NCI-H1092 treated with DMSO at 0.1 percent for 48 hours (cell line): ENCODE measurements at places on chromosomes 4 and X.

GRCh38 chr4:88308587-88308986 lies 24.2 kb upstream of the PPM1K start:
- no peak for DNase-seq

DNA sequence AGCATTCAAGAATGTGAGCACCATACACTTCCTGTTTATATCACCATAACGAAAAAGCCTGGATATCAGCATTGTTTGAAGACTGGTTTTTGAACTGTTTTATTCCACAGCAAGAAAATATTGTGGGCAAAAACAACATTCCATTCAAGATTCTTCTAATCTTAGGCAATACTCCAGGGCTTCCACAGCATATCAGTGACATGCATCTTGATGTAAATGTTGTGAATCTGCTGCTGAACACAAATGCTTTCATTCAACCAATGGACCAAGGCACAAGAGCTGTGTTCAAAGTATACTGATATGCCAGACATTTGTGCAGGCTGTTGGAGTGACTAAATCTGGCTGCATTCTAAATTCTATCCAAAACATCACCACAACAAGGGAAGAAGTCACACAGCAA lies 260.1 kb upstream of the ETNPPL start:
- no peak for DNase-seq

- no peak for DNase-seq
These were observed 120.9 kb downstream of the MBNL3 start for GRCh38 chrX:132367984-132368383.

DNA sequence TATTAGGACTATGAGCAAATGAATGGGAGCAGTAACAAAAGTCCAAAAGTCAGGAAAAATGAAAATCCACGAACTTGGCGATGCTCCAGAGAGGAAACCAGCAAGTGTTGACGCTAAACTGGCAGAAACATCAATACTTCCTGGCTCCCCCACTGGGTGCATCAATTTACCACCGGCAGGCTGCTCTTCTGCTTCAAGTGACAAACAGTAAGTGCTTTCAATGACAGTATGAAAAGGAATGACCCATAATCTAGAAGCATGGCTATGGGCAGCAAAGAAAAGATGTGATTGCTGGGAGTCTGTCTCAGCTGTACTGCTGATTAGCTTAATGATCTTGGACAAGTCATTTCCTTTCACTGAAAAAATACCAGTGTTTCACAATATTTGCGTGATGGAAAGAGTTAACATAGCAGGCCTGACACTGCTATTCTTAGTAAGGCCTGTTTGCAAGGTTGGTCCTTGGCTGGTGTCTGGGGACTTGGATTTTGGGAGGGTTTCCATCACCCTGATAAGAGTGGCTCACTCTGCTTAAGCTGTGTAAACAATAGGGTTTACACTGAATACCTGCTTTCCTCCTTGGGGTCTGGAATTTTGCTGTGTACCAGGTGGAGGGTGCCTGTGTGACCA lies 8.7 kb downstream of the ATP11C start:
- DNase-seq, result no peak

DNA sequence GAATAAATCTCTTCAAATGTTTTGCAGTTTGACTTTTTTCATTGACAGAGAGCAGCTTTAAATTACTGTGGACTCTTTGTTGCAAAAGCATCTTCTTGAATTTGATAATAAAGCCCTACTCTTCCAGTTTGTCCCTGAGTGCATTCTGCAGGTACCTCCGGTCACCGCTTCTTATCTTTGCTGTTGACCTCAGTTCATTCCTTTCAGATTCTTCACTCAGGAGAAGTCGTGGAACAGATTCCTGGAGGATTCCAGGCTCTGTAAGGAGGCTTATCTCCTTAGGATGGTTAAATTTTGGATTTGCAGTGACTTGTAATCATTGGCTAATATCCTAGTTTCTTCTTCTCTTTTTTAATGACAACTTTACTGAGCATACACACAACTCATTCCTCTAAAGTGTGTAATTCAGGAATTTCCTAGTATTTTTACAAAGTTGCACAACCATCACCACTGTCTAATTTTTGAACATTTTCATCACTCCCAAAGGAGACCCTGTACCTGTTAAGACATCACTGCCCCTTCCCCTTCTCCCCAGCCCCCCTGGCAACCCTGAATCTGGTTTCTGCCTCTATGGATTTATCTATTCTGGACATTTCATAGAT lies 22.0 kb downstream of the TBL1X start:
- no peak for DNase-seq

DNA sequence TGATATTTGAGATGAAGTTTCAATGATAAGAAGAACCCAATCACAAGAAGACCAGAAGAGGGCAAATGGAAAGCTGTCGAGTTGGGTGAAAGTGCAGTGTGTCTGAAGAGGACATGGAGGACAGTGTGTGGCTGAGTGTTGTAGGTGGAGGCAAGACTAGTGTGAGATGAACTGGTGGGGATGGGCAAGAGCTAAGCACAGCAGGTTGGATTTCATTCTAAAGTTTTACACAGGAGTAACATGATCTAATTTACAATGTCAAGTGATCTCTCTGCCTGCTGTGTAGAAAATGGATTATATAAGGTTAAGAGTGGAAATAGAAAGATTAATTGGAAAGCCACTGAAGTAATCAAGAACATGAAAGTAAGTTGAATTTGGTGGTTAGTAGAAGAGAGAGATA lies 208.6 kb upstream of the ETNPPL start:
- no peak for DNase-seq

DNA sequence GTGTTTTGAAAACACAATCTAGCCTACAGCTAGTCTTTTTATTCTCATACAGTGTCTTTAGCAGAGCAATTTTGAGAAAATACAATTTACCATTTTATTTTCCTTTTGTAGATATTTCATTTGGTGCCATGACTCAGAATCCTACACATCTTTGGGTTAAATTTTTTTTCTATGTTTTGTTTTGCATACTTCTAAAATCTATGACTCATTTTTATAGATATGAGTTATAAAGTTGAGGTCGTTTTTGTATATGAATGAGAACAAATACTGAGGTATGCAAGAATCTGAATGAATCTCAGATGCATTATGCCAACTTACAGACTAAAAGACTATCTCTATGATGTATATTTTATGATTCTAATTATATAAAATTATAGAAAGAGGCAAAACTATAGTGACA lies 206.5 kb upstream of the ANXA10 start:
- no peak for DNase-seq

GRCh38 chrX:42771506-42772335 lies 6.2 kb downstream of the PPP1R2C start:
- no peak for DNase-seq

DNA sequence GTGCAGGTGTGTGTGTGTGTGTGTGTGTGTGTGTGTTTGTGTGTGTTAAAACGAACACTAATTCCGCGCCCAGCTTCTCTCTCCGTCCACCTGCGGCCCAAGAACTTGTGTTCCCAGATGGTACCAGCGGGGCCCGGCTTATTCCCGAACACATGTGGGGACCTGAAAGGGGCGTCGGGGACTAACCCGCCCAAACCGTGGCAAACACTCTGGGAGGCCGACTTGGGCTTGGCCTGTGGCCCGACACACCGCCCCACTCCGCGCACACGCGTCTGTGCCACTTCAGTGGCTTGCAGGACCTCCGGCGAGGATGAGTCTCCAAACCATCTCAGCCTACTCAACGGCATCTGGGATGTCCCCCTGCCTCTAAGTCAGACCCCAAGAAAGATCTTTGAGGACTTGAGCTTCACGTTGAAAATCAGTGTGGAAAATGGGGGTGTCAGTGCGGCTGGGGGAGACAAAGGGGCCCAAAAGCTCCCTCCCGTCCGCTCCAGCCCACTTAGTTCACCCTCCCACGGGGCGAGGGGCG lies 790 bp upstream of the HHIP start:
- DNase-seq, result no peak

DNA sequence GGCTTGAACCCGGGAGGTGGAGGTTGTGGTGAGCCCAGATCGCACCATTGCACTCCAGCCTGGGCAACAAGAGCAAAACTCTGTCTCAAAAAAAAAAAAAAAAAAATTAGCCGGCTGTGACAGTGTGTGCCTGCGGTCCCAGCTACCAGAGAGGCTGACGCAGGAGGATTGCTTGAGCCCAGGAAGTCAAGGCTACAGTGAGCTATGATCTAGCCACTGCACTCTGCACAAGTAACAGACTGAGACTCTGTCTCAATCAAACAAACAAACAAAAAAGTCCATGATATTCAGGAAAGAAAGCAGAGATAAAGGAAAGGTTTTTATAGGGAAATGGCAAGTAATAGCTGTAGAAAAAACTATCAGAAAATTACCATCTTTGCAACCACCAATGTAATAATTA lies 2.1 kb upstream of the LAGE3 start:
- no peak for DNase-seq

DNA sequence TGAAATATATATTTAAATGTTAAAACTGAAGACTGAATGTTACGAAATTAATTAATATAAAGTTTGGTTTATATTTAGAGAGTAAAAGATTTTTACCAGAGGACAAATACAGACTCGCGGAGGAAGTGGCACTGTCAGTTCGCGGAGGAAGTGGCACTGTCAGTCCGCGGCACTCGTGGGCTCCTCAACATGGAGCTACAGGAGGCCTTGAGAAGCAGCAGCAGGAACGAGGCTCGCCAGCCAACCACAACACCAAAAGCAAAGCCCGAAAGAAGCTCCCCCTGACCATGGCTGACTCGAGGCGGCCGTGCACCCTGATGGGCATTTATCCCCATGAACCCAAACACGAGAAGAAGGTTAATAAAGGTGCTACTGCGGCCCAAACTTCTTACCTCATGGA lies 125.3 kb upstream of the PABPC4L start:
- DNase-seq, result no peak

- no peak for DNase-seq
These were observed 600.5 kb upstream of the GRIA3 start for GRCh38 chrX:122583551-122583950.

GRCh38 chr4:159770401-159770800 lies 667.5 kb downstream of the RAPGEF2 start:
- DNase-seq, result no peak
